T-helper 1 cell (primary cell): ENCODE measurements at places on chromosomes 12 and 14.
A peak's percentile ranks its signal among the peaks of the same experiment; 100 is the strongest.

- no peak for DNase-seq
These were observed 70.0 kb downstream of the ACADS start for GRCh38 chr12:120795441-120796178.

GRCh38 chr12:1102791-1103450, 111.9 kb downstream of the ERC1 start:
- no peak for DNase-seq

DNA sequence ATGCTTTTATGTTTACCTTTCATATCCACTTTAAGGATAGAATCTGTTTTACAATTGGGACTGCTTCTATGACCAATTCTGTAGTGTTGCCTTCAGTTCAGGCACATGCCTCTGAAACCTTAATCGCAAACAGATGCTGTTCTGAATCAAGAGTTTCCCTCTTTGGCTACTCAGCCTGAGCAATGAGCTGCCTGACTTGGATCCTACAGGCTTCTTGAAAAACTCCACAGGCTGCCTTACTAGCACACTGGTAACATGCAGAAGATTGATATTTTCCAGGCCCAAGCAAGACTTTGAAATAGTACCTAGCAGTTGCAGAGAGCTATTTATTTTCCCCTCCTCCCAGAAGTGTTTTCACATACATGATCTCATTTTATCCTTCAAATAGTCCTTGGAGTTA, 34.8 kb upstream of the PMCH start:
- DNase-seq: no peak

GRCh38 chr12:122834104-122834920, 945 bp upstream of the HIP1R start:
- DNase-seq: no peak

DNA sequence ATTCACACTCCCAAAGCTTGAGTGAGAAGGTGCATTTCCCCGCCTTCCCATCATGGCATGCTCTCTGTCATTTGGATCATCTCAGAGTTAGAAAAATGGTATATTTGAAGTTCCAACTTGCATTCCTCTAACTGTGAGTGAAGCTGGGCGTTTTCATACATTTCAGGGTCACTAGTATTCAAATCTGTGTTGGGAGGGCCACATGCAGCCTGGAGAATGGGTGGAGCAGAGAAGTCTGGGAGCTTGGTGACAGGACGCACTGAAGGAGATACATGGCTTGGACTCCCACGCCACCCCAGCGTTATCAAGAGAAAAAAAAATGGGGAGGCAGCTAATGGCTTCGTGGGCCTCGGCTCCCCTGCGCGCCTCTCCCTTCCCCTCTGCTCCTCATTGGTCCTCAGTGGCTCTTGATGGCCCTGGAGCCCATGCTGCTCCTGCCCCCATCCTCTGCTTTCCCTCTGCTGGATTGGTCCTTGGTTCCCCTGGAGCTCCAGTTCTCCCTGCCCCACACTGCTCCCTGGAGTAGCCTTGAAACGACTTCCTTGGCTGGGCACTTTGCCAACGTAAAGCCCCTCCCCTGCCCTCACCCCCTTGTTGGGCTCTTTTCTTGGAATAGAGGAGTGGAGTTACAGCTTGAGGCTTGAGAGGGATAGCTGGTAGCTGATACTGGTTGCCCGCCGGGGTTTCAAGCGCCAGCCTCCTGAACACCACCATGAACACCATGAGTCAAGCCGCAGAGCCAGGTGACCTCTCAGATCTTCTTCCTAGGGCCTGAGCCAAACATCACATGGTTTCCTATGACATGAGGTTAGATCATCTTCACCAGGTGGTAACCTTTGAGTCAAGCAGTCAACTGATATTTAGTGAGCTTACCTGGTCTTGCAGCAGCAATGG, 139.6 kb downstream of the PRKCH start:
- DNase-seq: peak; percentile 36

- no peak for DNase-seq
These were observed 126.0 kb upstream of the PARP11 start for GRCh38 chr12:3998968-3999792.

- no peak for DNase-seq
These were observed 85.6 kb downstream of the NAV3 start for GRCh38 chr12:77916276-77916675.

DNA sequence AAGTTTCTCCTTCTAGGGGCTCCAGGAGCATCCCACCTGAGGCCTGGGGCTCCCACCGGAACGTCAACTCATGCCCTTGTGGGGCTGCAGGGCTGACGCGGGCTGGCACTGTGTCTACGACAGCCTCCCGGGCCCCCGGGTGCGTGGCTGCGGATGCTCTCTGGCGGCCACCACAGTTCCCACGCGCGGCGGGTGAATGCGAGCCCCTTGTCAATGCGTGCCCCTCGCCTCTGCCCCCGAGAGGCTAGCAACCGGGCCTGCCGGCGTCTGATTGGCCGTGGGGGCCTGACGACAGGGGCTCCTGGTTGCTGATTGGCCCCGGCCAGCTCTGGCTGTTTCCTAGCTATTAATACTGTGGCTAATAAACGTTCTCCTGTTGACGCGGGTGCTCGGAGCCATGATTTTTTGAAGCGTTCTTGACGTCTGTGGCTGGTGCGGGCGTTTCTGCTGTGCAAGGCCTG, 1.8 kb upstream of the MEG3 start:
- DNase-seq: no peak

DNA sequence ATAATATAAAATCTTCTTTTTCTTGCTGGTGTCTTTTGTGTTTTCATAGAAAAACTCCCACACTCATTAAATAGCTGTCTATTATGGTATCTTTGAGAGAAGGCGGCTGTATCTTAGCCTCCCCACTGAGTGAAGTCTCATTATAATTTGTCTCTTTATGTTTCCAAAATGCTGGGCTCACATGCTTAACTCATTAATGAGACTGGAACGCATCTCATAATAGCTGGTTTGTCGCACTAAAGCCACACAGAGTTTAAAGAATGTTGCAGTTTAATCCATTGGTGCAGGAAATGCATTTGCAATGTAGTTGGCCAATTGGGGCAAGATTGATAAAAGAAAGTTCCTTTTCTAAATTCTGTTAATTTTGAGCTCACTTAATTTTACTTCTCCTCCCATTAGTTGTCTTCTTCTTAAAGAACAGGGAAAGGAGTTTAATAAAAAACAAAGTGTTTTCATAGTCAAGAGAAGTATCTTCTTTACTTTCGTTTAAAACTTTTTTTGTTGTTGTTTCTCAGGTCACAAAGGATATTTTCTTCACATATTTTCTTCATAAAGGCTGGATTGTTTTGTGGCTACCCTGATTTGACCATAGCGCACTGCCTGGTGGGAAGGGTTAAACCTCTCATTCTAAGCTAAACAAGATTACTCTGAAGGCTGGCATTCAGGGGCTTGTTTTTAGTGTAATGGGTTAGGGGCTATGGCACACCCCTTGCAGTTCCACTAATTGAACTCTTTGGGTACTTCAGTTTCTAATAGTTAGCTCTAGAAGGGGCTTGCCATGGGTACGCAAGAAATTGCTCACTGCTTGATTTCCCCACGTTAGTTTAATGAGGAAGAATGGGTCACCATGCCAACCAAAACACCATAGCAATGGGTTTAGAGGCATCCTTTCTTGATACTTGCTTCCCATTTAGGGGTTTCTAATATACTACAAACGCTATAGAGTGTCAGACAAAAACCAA, 197.0 kb downstream of the TMTC2 start:
- no peak for DNase-seq

GRCh38 chr12:104006929-104007328, 41.3 kb downstream of the TDG start:
- DNase-seq: no peak

- DNase-seq: no peak
These were observed 6.8 kb downstream of the FIGNL2 start for GRCh38 chr12:51841727-51842126.

GRCh38 chr14:91280129-91280528, 35.6 kb upstream of the GPR68 start:
- no peak for DNase-seq

DNA sequence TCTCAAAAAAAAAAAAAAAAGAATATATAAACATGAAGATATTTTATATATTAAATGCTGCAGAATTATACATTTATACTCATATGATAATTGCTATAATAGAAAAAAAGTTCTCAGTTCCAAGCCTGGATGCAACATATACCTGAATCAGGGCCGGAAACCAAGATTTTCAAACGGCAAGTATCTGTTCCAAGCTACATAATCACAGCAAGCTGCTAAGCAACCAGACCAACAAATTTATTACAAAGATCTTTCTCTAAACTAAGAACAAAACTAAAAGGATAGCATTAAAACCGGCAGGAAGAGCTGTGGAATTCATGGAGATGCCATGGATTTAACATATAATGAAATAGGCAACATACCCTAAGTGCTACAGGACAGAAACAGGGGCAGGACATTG, 7.1 kb downstream of the RACGAP1 start:
- no peak for DNase-seq

GRCh38 chr14:93538413-93538812, 107.7 kb downstream of the UNC79 start:
- DNase-seq: no peak

GRCh38 chr12:49008943-49009342, 9.6 kb downstream of the PRKAG1 start:
- no peak for DNase-seq

GRCh38 chr12:54795644-54796043, 58.7 kb upstream of the MUCL1 start:
- DNase-seq: no peak

- no peak for DNase-seq
These were observed 83.4 kb downstream of the KIF26A start for GRCh38 chr14:104221636-104222369.

DNA sequence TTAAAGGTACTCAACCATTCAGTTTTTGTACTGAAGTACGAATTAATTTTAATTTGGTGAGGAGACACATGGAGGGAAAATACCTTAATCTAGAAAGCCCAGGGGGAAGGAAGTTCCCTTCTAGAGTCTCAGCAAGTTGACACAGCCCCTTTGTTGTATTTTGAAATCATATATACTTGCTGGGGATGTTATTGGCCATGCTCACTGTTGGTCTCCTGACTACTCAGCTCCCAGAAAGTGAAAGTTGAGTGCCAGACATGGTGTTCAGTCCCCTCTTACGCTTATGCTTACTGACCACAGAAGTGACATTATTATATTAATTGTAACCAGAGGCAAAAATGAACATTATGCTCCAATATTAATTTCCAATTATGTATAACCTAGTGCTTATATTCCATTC, 28.1 kb downstream of the ARF6 start:
- DNase-seq: no peak

DNA sequence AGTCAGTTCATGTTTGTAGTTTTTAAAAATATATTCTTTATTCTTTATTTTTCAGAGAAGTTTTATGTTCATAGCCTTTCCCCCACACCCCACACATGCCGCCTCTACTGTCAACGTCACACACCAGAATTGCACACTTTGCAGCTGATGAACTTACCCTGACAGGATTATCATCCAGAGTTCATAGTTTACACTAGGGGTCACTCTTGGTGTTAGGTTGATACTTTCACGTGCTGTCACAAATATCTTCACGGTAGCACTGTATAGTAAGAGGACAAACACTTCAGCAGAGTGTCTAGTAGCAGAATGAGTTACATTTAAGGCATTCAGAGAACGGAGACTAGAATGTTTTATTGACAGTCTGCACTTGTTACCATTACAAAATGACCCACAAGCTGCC, 5.1 kb downstream of the DPPA3 start:
- no peak for DNase-seq

- no peak for DNase-seq
These were observed 18.3 kb downstream of the MLH3 start for GRCh38 chr14:75032939-75033338.

DNA sequence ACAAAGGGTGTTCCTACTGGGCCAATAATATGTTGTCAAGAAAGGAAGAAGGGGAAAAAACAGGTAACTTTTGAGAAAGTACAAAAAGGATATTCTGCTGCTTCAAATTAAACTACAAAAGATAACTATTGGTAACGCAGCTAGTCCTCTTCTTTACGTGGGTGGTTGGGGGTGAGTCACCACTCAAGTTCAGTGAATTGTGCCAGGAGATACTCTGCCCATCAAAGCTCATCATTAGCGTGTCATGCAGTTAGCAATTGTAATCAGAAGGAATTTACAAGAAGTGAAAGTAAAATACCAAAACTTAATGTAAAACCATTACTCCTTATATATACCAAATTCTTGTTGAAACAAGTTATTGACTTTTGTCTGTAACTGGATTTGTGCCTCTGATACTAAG, 342.0 kb downstream of the NPAS3 start:
- DNase-seq: no peak

- DNase-seq: peak; percentile 48
These were observed 44.8 kb upstream of the GZMB start for GRCh38 chr14:24678801-24679247.

GRCh38 chr12:55899082-55899481, 28.6 kb downstream of the PYM1 start:
- no peak for DNase-seq
